ENCODE measurements at places on chromosomes 12 and 14. TPM values are rescaled to one million over a fixed set of nuclear protein-coding genes. Genes with fewer than 3 reads are reported as not detected.

Gene ARL1
- total RNA-seq, result 91.3 TPM

Gene CLEC1A
- total RNA-seq, result 3.5 TPM

Gene HCAR1
- total RNA-seq, result 0.20 TPM

DNA sequence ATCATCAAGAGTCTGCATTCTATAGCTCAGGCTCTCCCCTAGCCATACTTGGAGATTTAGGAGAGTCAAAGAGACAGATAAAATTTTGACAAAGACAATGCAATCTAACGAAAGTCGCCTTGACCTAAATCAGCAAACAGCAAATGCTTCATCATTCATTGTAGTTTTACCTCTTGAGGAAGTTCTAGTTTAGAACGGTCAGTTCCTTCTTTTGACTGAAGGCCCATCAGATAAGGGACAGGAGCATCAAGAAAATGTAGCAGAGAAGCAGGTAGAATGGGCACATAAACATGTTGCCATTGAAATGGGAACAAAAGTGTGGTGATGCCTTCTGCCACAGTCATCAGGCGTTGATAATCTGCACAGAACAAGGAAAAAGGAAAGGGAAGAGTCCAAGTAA lies 130.9 kb downstream of the DENND5B start:
- DNase-seq, result no peak

DNA sequence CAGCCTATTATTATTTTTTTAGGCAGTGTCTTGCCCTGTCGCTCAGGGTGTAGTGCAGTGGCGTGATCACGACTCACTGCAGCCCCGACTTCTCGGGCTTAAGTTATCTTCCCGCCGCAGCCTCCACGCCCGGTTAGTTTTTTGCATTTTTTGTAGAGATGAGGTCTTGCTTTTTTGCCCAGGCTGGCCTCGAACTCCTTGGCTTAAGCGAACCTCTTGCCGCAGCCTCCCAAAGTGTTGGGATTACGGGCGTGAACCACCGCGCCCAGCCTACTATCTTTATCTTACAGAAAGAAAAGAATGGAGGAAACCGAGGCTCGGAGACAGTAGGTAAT lies 507 bp upstream of the PTPN11 start:
- no peak for DNase-seq

DNA sequence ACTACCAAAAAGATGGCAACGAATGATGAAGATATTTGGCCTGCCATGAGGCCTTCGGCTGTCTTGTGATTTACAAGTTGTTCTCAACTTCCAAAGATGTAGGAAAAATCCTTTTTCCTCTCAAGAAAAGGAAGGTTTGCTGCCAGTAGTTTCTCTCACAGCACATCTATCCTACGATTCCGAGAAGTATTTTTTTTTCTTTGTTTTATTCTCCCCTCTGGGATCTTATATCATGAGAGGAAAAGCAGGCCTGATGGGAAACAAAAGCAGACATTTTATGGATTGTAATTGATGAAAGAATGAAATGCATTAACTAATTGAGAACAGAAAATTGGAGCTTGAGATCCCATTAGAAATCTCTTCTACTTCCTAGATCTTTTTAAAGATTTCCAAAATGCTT lies 1197.9 kb upstream of the SEL1L start:
- DNase-seq, result no peak

- DNase-seq, result peak; percentile 34
Measured at GRCh38 chr12:103771466-103771865, 69.6 kb downstream of the NT5DC3 start.

DNA sequence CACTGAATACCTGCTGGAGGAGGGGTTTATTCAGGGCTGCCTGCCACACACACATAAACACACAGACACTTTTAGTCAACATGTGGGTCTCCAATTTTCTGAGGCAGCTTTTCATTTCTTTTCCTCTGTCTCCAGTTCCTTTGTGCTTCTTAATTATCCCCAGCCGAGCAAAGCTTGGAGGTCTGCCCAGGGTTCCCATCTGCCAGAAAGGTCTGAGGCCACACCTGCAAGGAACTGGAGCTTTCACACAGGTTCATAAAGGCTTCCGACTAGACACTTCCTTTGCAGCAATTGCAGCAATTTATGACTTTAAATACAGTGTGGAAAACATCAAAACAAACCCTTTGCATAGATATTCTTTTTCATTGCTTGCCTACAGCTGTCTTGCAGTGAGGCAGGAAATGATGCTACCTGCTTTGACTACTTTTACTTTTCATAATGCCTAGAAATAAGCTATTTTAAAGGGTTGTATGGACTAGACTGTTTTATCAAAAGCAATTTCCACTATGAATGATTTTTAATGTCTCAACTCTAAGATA lies 1318.9 kb downstream of the AACS start:
- no peak for DNase-seq

GRCh38 chr12:130559806-130560205 lies 156.3 kb downstream of the RIMBP2 start:
- DNase-seq, result no peak

GRCh38 chr12:83323866-83324265 lies 637.2 kb downstream of the TMTC2 start:
- no peak for DNase-seq

DNA sequence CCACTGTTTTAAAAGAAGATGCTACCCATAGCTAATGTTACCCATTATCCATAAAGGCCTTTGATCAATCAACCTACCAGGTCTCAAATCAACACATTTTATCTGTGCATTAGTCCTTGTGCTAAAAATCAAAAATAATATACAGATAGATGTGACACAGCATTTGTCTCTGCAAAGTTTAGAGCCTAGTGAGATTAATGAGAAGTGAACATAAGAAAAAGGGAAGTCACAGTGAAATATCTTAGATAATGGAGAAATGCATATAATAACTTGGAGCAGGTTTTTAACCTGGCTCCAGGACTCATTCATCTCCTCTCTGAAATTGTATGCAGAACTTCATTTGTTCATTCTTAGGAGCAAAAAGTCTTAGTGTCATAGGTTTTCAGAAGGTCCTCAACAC lies 7.2 kb downstream of the PDE3A start:
- DNase-seq, result no peak

GRCh38 chr12:47741340-47741703 lies 16.0 kb upstream of the ENDOU start:
- DNase-seq, result peak; percentile 73

GRCh38 chr12:67811437-67812361 lies 163.2 kb downstream of the DYRK2 start:
- DNase-seq, result no peak

DNA sequence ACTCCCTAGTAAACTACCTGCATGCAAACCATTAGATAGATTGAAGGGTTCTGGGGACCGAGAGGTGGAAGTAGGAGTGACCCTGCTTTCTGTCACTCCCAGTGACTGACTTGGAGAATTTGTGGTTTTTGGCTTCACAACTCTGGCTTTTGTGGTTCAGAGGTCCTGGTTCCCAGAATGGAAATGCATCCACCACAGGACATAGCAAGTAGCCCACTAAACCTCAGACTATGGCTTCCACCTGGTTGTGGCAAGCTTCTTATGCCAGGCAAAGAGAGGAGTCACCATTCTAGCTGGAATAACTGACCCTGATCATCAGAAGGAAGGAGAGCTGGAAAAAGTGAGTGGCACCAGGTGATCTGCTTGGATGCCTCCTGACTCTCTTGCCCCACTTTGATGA lies 162.4 kb upstream of the TMEM260 start:
- no peak for DNase-seq

DNA sequence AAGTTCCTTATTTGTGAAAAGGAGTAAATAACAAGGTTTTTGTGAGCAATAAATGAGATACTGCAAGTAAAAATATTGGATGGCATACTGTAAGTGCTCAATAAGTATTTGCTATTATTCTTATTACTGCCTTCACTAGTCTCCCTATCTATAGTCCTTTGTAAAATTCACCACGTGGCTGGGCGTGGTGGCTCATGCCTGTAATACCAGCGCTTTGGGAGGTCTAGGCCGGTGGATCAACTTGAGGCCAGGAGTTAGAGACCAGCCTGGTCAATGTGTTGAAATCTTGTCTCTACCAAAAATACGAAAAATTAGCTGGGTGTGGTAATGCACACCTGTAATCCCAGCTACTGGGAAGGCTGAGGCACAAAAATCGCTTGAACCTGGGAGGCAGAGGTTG lies 18.6 kb upstream of the CALM1 start:
- no peak for DNase-seq

GRCh38 chr14:100303925-100304324 lies 2.3 kb downstream of the SLC25A29 start:
- no peak for DNase-seq

DNA sequence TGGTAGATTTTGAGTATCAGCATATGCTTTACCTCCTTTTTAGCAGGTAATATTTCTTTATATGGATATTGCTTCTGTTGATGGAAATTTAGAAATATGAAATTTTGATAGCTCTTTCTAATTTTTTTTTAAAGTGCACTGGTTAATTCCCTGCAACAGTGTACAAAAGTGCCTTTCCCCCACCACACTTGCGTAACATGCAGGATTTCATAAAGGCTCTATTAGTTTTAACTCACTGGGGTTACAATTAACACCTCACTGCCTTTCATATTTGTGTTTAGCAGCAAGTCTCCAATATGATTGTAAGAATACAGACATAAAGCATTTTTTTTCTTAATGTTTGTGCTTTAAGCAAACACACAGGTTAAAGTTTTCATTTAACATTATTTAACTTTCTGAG lies 25.6 kb downstream of the MNAT1 start:
- DNase-seq, result no peak

Measured in mucosa of gallbladder (tissue), 1 donor.